ENCODE measurements at places on chromosomes 16 and 17.
A peak's percentile ranks its signal among the peaks of the same experiment; 100 is the strongest.

DNA sequence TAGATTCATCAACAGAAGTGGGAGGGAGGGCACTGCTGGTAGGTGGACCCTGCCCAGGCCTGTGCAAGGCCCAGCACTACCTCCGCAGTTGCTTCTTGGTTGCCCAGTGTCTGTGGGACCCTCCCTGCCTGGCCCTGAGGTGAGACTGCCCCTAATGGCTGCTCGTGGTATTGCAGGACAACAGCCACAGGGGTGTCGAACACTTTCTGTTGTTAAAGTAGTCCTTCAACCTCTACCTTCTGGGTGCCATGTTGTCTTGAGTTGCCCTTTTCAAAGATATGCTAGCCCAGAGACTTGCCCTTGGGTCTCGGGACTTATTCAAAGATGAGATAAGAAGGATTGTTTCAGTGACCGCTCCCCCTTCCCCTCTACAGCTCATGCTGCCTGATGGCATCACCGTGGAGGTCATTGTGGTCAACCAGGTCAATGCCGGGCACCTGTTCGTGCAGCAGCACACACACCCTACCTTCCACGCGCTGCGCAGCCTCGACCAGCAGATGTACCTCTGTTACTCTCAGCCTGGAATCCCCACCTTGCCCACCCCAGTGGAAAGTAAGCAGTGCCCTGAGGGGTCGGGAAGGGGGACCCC, 29.1 kb downstream of the AKAP1 start:
- DNase-seq: peak; percentile 50

GRCh38 chr16:3266873-3267537, 10.6 kb upstream of the MEFV start:
- DNase-seq: no peak

- DNase-seq: no peak
Measured at GRCh38 chr17:65287040-65287439, 149.9 kb downstream of the RGS9 start.

DNA sequence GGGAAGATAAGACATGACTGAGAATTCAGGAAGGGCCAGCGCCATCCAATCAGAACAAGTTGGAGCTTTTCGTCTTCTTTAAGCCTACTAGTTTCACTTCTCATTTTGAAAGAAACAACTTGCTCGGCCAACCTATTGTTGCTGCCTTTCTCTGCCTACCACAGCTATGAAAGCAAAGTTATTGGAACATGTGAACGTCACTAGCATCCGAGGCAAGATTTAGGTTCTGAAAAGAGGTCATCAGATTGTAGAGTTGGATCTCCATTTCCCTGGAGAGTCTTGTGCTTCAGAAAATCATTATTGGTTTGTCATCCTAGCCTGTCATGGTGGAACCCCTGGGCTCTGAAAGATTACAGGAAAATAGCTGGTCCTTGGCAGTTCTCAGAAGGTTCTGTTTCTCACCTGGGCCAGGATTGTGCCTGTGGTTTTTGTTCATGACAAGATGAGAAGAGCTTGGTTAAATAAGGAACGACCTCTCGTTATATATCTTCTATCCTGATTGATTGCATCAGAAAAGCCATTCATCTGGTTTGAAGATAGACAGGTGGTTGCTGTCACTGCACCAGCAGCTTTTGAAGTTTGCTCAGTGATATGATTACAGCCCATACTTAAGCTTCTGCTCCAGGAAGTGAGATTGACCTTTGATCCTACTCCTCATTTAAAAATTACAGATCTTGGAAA, 25.3 kb downstream of the CDH13 start:
- no peak for DNase-seq

- peak; percentile 61 for DNase-seq
Measured at GRCh38 chr16:11396241-11397048, 51.2 kb downstream of the RMI2 start.

DNA sequence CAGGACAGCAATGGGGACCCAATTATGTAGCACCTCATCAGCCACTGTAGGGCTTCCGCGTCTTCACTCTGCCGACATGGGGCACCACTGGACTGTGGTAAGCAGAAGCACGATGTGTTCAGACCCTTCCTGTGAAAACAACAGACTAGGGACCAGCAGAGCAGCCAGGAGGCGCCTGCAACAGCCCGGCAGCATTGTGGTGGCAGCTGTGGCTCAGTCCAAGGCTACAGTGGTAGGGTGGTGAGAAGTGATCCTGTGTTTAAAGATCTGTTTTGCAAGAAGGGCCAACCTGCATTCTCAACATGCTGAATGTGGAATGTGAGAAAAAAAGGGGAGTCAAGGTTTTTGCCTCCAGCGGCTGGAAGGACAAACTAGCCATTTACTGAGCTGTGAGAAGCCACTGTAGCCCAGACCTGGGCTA, 80.8 kb downstream of the GAS7 start:
- no peak for DNase-seq

- no peak for DNase-seq
Measured at GRCh38 chr16:3292604-3293003, 9.3 kb downstream of the ZNF263 start.

GRCh38 chr17:58285422-58285810, 4.7 kb upstream of the MPO start:
- DNase-seq: no peak

- DNase-seq: no peak
Measured at GRCh38 chr17:73616873-73617404, 27.3 kb downstream of the SDK2 start.

GRCh38 chr17:78325076-78325687, 34.7 kb downstream of the SOCS3 start:
- DNase-seq: no peak

DNA sequence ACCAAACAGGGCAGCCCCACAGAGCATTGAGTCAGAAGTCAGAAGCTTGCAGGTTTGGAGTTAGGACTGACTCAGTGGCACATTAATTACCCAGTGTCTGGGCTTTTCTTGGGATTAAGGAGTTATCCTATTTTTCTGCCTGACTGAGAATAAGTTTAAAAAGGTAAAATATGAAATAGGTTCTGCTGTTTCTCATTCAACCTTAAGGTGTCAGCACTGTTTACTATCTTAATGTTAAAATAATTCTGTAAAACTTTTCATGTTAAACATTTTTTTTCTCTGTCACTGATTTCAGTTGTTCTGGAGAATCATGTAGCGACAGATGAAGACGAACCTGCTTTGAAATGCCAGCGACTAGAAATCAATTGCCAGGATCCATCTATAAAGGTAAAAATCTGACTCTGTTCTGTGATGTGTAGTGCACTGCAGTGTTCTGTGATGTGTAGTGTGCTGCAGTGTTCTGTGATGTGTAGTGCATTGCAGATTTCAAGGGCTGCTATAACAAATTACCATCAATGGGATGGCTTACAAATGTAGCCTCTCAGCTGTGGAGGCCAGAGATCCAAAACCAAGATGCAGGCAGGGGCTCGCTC, 128.0 kb downstream of the LAT start:
- no peak for DNase-seq

DNA sequence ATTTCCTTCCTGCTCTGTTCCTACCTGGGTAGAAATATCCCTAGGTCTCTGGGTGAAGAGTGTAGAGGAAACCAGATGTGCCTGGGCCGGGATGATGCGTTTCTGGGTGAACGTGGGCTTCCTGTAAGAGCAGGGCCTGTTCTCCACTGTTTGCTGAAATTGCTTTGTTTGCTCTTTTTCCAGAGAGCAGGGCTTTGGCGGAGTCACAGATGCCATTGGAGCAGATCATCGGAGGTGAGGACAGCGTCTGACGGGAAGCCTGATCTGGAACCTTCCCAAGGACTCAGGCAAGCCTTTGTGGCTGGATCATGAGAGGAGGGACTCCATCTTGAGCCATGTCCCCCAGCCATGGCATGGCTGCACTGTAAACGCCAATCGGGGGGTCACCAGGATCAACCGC, 15.4 kb downstream of the DHODH start:
- no peak for DNase-seq

- DNase-seq: no peak
Measured at GRCh38 chr16:55645986-55646385, 9.8 kb upstream of the SLC6A2 start.

DNA sequence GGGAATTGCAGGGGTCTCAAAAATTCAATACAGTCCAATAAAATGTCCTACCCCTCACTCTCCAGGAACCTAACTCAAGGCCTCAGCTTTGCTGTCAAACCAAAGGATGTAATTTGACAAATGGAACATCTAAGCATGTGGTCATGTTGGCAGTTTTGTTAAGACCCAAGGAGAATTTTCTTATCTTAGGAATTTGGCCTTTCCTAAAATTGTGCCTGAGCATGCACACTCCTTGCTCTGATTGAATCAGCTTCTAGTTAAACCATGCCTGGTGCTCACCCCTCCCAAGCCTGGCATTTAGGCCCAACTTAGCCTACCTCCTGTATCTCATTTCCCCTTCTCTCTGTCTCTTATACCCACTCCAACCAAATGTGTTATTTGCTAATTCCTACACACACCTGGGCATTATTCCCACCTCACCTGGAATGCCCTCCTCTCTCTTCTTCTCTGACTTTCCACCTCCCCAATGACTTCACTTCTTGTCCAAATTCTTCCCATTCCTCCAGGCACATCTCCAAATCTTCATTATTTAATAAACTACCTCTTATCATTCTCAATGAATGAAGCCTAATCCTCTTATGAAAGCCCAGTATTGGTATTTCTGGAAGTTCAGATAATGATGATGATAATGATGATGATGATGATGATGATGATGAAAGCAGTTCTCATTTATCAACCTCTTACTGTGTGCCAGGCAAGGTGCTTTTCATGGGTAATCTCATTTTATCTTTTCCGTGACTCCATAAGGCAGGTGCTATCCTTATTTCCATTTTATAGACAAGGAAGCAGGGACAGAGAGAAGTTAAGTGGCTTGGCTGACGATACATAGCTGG, 178.0 kb upstream of the IRX6 start:
- no peak for DNase-seq

DNA sequence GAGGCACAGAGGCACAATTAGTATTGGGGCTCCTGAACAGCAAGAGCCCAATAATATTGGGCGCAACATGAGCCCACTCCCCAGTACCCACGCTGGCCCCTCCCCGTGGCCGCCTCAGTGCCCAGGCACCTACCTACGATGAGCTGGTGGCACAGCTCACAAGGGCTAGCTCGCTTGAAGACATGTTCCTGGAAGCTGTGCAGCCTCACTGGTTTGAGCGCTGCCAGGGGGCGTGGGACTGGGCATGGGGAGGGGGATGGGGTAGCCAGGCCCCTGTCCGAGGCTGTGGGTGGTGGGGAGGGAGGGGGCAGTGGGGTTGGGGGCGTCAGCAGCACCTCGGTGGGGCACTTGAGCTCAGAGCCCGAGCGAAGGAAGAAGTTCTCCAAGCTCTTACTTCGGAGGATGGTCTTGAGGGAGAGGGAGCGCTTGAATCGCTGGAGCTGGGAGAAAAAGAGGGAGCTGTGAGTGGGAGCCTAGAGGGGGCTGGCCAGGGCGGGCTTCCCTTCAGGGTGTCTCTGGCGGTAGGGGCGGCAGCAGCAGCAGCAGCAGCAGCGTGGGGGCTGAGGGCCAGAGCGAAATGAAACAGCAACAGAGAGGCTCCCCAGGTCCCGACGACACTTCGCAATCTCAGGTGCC, 7.9 kb downstream of the STAC2 start:
- DNase-seq: no peak

DNA sequence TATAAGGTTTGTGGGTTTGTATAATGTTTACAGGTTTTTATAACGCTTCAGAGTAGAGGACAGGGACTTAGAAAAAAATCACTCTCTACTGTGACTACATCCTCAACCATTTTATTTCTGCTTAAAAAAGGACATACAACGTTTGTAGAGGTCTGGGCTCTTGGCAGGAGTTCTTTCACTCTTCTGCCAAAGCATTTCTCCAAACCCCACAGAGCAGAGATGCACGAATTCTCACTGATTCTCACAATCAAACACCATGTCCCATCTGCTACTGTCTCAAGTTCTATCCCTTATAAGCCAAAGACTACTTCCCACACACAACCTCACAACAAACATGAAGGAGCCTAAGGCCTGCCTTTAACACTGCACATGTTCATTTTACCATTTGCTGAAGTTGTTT, 7.0 kb upstream of the ANKFY1 start:
- DNase-seq: no peak

GRCh38 chr17:78422872-78423588, 44.6 kb downstream of the PGS1 start:
- no peak for DNase-seq

DNA sequence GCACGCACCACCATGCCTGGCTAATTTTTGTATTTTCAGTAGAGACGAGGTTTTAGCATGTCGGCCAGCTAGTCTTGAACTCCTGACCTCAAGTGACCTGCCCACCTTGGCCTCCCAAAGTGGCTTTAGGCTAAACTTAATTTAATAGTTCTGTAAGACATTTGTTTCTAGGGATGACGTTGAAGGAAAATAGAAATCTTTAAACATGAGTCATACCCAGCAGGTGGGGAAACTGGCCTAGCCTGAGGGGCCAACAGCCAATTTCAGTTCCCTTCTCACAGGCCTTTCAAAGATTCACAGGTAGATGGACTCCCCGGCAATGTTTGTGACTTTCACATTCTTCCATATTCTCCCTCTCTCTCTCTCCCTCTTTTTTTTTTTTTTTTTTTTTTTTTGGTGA, 18.1 kb upstream of the ITPRIPL2 start:
- DNase-seq: no peak

GRCh38 chr16:3591436-3591803, 14.2 kb upstream of the NLRC3 start:
- no peak for DNase-seq

DNA sequence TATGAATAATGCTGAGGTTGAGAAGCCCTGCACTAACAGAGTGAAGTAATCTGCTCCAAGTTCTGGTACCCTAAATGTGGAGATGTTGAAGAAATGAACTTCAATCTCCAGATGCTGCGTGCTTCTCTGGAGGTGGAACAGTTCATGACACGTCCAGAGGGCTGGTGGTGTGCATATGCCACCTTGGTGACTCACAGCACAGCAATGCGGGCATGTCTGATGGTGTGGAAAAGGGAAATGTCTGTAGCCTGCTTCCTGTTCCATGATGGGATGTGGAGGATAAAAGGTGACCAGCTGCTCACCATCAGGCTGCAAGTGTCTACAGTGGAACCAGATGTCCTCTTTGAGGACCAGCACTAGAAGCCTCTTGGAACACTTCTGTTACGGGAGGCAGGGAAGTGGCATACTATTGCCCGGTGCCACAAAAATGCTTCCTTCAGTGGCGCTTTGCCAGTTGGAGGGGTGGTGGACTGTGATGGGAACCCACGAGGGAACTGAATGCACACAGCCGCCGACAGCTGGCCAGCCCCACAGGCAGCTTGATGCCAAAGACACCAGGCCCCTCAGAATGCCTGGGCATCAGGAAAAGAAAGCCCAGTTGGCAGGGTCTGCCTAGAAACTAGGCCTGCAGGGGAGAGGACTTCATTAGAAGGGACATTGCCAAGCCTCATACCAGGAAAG, 19.9 kb downstream of the SNX11 start:
- DNase-seq: no peak

DNA sequence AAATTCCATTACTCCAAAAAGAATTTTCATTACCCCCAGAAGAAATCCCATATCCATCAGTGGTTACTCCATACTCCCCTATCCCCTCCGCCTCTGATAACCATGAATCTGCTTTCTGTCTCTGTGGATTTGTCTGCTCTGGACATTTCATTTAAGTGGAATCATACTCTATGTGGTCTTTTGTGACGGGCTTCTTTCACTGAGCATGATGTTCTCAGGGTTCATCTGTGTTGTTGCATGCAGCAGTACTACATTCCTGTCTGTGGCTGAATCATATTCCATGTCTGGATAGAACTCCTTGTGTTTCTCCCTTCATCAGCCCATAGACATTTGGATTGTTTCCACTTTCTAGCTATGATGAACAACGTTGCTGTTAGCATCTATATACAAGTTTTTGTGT, 59.5 kb upstream of the IRX3 start:
- no peak for DNase-seq

Data from naive thymus-derived CD8-positive, alpha-beta T cell (primary cell).